ENCODE measurements at places on chromosomes 6 and 20.

DNA sequence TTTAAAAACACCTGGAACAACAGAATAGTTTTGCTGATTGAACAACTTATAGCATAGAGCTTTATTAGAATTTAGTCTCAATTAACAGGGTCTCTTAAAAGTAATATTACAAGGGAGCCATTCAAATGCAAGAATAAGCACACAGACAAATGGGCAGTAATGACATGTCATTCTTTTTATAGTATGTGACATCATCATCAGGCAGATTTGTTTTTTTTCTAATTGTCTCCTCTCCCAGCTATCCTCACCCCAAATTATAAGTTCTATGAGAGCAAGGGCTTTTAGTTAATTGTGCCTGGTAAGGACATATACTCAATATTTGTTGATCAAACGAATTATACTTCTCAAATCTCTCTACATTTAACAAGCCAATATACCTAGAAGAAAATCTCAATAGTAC is 11.0 kb downstream of the PGM3 start:
- no peak for DNase-seq

GRCh38 chr6:14921170-14921569 is 324.7 kb upstream of the JARID2 start:
- DNase-seq, result peak; percentile 76

DNA sequence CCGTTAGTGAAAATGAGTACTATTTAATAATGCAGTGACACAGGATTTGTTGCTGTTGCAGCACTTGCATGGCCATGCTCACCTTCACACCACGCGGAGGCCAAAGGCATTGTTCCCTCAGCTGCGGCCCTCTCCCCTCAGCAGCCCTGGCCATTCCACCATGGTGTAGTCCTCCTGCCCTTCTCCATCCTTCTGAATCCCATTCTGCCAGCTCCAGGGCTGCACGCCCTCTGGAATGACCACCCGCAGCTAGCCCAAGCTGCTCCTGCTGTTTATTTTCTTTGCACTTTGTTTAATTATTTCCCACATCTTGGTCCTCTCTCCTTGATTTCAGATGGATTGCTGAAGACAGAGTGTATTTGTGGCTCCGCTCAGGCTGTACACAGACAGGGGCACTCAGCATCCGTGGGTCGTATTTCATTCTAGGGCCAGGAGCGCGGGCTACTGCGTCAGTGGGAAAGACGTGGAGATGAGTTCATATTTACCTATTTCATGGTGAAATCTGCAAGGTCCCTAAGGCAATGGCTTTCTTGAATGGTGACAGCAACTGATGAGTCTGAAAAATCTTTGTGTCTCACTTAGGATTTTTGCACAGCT is 81.4 kb upstream of the DUSP22 start:
- no peak for DNase-seq

DNA sequence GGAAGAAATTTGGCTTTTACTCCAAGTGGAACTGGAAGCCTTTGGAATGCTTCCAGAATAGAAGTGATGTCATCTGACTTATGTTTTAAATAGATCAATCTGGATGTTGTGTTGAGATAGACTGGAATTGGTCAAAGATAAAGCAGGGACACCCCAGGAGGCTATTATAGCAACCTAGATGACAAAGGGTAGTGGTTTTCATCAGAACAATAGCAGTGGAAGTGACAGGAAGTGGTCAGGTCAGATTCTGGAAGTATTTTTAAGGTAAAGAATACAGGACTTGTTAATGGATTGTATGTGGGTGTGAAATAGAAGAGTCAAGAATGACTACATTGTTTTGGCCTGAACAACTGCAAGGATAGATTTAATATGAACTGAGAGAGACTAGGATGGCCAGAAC is 191.4 kb downstream of the ADGRB3 start:
- DNase-seq, result no peak
